Nucleus accumbens (tissue), 56 donors: ENCODE measurements at places on chromosomes 5 and 9.

GRCh38 chr9:72362680-72363139, 2.3 kb downstream of the ZFAND5 start:
- DNase-seq: peak; percentile 58

- DNase-seq: no peak
Measured at GRCh38 chr5:133344266-133344665, 268.1 kb downstream of the FSTL4 start.

GRCh38 chr9:98234245-98234825, 21.1 kb downstream of the TBC1D2 start:
- no peak for DNase-seq

- DNase-seq: no peak
Measured at GRCh38 chr5:149049371-149049781, 13.5 kb downstream of the SH3TC2 start.

DNA sequence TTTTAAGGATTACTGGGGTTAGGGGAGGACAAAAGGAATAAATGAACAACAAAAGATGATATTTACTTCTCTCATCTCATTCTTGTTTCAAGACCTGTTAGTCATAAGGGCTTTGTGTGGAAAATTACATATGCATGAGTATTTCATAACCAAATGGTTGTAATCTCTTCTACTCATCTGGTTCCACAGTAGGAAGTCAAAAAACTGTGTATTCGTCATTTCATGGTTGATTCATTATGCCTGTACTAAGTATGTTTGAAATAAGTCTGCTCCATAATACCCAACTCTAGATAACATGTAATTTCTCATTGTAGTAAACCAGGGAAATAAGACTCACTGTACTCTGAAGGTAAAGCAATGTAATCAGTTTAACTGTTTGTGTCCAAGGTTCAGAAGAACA, 212.9 kb downstream of the ARRDC3 start:
- no peak for DNase-seq

DNA sequence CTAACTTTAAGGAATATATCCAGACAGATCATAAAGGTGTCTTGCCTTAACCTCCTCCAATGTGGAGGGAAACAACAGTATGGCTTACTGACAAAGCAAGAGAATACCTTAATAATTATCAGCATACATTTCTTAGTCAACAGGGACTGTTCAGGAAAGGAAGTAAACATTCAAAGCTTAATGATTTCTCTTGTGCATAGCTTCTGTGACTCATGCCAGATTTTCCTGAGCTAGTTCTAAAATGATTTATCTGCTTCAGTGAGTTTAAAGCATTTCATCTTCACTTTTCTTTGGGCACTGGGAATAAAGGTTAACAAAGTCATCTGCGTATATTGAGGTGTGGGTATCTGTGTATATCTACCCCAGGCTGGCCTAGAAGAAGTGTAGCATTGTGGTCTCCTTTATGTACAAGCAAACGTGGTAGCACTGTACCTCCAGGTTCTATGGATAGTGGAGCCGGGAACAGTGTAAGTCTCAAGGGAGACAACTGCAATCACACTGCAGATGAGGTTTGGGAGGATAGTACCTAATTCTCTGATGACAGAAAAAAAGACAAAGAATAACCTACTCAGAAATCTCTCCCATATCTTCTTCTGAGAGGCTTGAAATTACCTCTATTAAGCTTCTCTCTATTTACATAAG, 284.1 kb downstream of the HCN1 start:
- no peak for DNase-seq

DNA sequence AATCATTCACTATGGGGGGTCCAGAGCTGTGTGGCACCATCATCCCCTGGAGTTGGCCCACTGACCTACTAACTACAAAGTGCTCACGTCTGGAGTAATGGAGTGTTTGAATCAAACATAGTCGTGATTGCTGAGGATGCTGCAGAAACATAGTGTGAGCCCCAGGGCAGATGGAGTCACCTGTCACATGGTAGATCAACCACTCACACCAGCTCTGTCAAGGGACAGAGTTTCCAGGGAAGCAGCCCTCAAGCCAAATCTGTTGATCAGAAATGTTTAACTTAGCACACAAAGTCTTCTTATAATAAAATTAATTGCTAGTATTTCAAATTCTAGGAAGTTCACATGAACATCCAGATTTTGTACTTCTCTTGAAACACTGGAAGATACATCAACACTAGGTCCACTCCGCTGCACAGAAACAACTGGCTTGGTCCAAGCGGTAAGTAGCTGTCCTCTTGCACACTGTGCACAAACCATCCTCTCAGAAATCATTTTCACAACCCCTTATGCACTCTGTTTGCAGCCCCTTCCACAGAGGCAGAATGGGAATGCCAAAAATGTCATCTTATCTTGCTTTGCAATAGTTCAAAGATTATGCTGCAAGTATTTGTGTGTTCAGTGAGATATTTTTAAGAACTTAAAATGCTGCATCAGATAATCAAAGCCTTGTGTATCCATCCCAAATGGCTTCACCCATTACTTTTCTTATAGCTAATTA, 191.0 kb downstream of the EPB41L4A start:
- DNase-seq: no peak

DNA sequence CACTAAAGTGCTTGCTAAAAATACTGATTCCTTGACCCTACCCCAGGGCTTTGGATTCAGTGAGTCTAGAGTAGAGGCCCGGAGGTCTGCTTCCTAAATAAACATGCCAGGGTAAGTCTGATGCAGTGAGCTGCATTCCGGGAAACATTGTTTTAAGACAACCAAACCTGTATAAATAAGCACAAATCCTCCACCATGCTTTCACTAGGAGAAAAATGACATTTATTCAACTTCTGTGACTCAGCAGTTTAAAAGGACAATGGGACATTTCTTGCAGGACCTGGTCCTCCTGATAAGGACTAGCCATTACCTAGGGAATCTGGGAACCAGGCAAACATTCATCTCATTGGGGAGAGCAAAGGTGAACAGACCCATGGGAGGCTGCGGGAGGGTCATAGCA, 335.3 kb downstream of the MLLT3 start:
- no peak for DNase-seq

- DNase-seq: no peak
Measured at GRCh38 chr5:88957013-88957412, 74.0 kb upstream of the MEF2C start.

DNA sequence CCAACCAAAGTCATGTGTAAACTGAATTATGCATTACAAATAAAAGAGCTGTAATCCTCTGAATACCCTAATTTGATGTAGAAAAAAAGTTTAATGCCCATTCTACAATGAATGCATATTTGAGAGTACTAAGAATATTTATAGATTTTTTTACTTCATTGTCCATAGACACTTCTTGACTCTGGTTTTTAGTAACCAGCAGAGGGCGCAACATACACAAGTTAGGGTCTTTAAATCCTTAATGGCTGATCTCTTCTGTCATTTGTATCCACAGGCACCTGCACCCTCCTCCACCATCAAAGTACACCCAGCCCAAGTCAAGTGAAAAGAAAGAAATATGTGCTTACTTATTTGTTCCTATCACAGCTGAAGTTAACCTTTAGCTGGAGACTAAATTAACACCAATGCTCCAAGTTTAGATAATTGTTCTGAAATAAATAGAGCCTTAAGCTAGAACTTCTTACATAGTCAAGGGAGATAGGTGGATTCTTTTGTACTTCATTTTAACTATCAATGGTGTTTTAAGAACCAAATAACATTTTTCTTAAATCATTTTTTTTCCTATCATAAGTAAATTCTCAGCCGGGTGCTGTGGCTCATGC, 524.2 kb upstream of the DAB2 start:
- DNase-seq: no peak

- no peak for DNase-seq
Measured at GRCh38 chr5:5616247-5616895, 193.9 kb downstream of the ICE1 start.

- DNase-seq: no peak
Measured at GRCh38 chr9:128026773-128027541, 40.2 kb downstream of the NAIF1 start.

DNA sequence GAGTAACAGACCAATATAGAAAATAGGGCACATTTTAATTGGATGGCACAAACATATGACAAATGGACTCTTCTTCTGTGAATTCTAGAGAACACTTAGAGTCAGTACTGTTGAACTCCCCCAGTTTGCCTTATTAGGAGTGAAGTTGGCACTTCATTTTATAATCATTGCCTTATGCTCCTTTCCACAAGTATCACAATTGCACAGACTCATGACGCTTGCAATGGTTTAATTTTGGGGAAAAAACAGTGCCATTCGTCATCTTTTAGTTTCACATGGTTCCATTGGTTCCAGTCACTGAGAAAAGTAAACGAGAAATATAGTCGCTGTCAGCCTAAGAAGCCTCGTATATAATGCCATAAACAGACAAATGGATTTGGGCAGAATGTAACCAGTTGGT, 71.2 kb downstream of the LURAP1L start:
- no peak for DNase-seq

GRCh38 chr5:1521671-1522600, 1.8 kb downstream of the LPCAT1 start:
- no peak for DNase-seq

- DNase-seq: no peak
Measured at GRCh38 chr5:124948754-124949275, 202.4 kb upstream of the ZNF608 start.

DNA sequence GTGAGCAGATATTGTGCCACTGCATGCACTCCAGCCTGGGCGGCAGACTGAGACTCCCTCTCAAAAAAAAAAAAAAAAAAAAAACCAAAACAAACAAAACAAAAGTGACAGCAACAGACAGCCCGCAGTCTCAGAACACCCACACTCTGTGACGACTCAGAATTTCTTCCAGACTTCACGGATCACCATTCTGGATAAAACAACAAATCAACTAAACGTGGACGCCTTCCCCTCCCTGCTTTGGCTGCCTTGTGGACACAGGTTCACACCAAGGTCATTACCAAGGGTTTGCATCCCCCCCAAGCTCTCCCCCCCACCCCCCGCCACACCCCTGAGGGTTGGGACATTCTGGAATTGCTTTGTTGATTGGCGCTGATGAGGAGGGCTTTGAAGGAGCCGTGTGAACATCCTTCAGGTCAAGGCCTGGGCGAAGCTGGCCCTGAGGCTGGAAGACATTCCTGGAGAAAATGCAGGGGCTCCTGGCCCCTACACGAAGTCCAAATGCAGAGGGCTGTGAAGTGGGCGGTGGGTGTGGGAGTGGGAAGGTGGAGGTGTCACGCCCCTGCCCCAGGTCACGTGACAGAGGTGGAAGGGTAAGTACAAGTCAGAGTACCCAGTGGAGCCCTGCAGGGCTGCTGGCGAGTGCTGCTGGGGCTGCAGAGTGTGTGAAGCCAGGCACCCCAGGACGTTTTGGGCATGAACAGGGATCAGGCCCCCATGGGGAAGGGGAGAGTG, 10.1 kb downstream of the LCN10 start:
- no peak for DNase-seq

DNA sequence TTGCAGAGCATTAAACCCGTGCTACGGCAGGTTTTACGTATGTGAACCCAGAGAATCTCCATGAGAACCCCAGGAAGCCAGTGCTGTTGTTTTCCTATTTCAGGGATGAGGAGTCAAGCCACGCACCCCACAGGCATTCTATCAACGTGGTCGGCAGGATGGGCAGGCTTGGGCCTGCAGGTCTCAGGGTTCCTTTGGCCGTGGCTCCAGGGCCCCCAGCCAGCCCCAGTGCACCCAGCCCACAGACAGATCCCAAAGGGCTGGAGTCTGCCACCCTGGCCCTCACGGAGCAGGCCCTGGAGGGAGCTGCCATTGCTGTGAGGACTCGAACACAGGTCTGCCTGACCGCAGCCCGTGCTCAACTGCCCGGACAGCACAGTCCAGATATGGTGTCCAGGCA, 77.1 kb upstream of the STXBP1 start:
- no peak for DNase-seq

DNA sequence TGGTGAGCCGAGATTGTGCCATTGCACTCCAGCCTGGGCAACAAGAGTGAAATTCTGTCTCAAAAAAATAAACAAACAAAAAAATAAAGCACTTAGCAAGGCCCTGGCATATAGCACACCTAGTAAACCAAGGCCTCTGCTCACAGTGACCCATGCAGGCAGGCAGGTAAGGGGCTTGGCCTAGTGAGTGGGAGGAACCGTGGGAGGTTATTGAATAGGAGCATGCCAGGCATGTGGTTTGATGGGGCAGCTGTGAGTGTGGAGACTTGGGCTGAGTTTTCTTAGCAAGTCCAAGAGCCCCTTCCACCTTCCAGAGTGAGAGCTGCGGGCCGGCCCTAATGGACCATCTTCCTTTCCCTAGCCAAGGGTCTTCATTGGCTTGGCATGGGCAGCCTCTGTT, 4.5 kb upstream of the NDST1 start:
- no peak for DNase-seq

GRCh38 chr9:86328156-86328555, 26.1 kb downstream of the TUT7 start:
- no peak for DNase-seq

DNA sequence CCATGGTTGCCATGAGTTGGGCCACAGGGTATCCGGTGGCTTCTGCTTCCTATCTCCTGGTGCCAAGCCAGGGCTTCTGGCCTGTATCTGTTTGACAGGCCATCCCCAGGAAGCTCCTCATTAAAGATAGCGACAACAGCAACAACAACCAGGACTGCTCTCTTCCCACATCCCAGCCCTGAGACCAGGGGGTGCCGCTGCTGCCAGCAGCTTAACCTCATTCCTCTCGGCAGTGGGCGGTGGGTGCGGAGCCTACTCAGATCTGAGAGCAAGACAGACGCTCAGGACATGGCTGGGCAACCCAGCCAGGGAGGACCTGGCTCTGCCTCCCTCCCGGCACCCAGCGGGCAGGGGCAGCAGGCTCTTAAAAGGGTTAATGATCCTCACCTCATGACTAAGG, 98.3 kb downstream of the PSD2 start:
- no peak for DNase-seq

- DNase-seq: no peak
Measured at GRCh38 chr9:20749496-20750198, 65.6 kb downstream of the FOCAD start.

DNA sequence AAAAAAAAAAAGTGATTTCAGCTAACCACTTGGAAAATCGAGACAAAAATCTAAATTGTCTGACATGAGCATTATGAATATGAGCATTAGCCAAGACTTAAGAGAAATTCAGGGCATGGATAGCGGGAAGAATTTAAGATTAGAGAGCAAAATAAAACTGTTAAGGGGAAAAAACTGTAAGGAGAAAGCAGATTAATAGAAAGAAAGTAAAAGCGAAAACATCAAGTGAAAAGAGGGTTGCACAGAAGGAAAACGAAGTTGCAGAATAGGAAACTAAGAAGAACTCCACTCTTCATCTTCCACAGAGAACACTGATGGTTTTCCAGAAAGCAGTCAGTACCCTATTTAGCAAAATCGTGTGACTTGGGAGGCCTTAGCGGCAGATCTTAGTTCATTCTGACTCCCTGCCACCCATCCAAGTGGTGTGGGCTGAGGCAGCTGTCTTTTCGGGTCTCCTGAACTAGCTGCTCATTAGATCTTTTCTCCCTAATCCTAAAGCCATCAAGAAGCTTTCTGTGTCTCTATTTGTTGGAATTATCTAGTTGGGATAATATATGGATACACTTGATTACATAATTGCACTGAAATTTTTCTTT, 3.7 kb downstream of the NIM1K start:
- no peak for DNase-seq
